ENCODE measurements at places on chromosomes 4 and X.

DNA sequence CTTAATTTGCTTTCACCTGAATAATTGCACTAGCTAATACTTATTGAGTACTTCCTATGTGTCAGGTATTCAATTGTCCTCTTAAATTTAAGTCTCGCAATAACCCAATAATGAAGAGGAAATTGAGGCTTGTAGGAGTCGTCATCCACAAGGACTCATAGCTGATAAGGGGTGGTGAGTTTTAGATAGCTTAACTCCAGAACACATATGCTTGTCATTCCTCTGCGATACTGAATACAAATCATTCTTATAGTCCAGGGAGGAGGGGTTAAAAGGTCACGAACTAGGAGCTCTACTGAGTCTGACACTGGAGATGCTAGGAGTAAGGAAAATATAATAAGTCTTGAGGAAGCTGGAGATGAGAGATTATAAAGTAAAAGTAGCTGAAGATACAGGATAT, 1.4 kb upstream of the PACRGL start:
- no peak for DNase-seq

DNA sequence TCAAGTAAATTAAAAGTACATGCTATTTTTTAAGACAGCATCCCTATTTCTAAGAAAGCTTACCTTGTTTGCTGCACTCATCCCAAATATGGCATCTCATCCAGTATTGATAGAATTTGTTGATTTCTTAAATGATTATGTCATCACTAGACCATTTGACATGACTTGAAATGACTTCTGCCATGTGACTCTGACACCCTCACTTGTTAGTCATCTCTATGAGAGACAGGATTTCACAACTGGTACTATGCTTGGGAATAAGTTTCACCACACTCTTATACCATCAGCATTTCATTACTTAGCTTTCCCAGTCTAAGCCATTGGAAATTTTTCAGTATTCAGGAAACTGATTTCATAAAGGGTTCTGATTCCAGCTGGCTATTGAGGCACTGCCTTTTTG, 55.3 kb downstream of the TMPRSS11F start:
- no peak for DNase-seq

DNA sequence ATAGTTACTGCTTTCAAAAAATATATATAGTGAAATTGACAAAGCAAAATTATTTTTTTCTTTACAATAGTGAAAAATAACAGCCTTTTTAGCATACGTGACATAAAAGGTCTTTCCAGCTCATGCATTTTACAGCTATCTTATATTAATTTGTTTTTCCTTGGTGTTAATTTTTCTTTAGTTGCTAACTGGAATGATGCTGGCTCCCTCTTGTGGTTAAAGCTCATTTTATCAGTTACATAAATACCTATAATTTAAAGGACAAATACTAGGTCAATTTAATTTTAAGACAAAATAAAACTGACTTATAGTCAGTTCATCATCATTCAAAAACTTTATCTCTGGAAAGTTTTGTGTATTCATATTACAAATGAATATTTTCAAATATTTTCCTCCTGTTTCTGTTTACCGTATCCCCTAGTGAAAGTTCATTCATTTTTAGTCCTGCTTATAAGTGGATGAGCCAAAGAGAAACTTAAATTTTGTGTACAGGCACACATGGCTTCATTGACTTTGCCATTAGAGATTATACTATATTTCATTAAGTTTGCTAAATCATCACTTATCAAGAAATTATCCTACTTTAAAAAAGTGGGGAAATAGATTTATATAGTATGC, 9.9 kb upstream of the ANAPC4 start:
- peak; percentile 11 for DNase-seq

GRCh38 chr4:102324730-102325129, 20.6 kb downstream of the SLC39A8 start:
- no peak for DNase-seq

DNA sequence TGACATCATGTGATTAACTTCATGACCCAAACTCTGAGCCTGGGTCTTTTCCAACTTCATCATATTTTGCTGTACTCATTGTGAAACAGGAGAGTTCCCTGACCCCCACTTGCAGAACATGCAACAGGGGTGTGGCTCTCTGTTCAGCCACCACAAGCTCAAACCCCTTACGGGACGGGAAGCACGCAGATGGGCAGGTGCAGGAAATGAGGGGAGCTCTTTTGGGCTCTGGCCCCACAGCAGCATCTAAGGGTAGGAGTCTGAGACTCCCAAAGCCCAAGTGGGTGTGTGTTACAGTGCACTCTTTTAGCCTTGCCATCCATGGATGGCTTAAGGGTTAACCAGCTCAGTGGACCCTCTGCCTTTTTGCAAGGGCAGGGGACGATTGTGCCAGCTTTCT, 599.5 kb upstream of the SMIM31 start:
- no peak for DNase-seq
